ENCODE measurements at places on chromosomes 7 and 10.
A peak's percentile ranks its signal among the peaks of the same experiment; 100 is the strongest.

DNA sequence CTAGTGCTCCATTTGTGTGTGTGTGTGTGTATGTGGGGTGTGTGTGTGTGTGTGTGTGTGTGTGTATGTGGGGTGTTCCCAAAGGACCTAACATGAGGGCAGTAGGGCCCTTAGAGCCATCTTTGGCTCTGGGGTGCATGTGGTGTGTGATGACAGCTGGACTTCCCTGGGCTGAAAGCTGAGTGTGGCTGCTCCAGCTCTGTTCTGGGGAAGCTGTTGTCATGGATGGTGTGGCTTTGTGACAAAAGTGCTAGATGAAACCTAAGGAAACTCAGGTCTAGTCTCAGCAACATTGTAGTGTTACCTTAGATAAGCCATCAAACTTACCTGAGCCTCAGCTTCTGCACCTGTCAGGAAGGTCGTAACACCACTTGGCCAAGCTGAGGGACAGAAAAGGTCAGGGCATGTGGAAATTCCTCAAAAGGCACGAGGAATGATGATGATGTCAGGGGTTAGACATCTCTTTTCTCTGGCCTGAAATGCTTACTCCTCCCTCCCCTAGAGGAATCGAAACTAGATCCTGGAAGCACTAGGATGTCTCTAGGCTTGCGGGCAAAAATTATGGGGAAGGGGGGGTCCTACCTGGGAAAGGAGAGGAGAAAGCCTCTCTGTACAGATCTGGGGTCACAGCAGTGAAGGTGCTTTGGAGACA is 115.4 kb downstream of the RPS24 start:
- DNase-seq, result no peak

DNA sequence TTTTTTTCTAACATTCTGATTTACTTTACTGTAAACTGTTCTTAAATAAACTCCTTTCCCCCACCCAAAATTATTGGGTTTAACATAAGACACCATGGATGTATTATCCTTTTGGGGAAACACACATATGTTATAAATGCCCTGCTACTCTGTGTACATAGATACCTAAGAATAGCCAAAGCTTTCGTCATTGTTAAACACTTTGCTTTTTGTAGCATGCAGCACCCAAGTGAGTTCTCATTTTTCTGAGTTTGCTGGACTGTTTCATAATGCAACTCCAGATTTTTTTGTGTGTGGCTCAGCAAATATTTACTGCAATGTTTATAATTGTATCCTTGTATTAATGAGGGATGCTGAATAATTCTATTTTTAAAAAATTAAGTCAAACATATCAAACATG is 86.9 kb downstream of the VTI1A start:
- DNase-seq, result no peak

DNA sequence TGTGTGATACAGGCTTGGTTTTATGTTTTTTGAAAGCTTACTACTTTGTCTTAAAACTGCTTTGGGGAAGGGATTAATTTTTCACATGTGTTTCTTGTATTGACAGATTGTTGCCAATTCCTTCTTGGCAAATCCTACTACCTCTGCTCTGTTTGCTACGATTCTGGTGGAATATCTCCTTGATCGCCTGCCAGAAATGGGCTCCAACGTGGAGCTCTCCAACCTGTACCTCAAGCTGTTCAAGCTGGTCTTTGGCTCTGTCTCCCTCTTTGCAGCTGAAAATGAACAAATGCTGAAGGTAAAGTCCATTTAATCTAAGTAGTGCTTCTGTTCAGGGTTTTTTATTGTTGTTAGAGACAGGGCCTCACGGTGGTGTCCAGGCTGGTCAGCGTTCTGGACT is 33.6 kb downstream of the TRRAP start:
- DNase-seq, result no peak

DNA sequence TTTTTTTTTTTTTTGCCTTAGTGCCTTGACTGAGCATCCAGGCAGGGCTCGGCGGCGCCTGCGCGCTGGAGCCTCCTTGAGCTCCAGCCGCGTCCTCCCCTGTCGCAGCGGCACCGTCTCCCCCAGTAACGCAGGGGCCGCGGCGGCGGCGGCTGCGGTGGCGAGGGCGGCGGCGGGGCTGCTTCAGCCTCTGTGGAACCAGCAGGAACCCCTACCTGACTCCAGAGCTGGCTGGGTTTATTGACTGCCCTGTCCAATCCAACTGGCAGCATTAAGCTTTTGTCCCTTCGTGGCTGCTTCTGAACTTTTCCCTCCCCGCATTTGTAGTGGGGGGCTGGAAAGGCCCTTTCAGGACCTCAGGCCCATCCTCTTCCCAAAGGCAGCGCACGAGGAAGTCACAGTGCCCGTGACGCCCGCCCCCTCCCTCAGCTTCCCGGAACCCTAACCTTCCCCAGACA is at the start of gene GPR85:
TSS of gene GPR85 (minus strand) at position 397 of the 458 bp plus-strand sequence. CDS start 2,106 bp downstream, outside the sequence.
- peak; percentile 48 for DNase-seq

DNA sequence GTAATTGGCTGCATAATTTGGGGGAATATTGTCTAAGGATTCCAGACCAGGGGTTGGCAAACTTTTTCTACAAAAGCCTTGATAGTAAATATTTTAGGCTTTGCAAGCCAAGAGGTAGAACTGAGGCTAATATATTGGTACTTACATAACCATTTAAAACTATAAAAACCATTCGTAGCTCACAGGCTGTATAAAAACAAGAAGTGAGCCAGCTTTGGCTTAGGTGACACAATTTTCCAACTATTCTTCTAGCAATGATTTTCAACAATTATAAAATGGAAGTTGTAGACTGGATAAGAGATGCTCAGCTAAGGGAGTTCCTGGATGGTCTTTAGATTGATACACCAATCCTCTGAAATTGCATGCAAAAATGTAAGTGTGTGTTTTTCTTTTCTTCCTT is 1.4 kb downstream of the GPR141 start:
- DNase-seq, result no peak

DNA sequence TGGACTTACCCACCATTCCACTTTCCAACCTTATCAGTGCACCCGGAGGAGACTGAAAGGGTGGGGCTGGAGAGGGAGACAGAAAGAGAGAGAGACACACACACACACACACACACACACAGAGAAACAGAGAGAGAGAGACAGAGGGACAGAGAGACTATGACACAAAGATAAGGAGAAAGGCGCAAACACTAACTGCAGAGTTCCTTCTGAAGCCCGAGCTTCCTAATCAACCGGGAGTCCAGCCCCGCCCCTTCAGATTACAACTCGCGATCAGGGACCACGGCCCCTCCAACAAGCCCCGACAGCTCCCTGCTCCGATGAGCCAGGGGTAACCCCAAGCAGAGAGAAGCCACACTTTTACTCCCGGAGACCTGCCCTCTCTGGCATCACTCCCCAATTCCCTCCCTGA is 499 bp downstream of the GAL3ST4 start:
- peak; percentile 72 for DNase-seq

- no peak for DNase-seq
Measured at GRCh38 chr7:48506569-48506968, 335.3 kb downstream of the ABCA13 start.

- no peak for DNase-seq
Measured at GRCh38 chr10:971613-972012, 16.6 kb upstream of the GTPBP4 start.

- no peak for DNase-seq
Measured at GRCh38 chr7:12870219-12870618, 182.8 kb downstream of the ARL4A start.

DNA sequence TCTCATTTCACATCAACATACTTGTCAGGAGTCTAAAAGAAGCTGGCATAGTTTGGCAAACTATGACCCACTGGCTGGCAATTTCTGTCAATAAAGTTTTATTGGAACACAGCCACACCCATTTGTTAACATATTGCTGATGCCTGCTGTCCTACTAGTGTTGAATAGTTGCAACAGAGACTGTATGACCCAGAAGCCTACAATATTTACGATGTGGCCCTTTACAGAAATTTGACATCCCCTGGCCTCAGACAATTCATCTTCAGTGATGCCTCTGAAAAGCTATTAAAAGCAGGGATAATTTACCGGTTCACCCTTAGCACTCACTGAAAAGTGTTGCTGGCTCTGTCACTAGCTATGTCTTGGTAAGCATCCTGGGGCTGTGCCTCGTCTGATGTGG is 155.2 kb downstream of the ARID5B start:
- no peak for DNase-seq

GRCh38 chr7:12965767-12966166 is 278.3 kb downstream of the ARL4A start:
- DNase-seq, result no peak

DNA sequence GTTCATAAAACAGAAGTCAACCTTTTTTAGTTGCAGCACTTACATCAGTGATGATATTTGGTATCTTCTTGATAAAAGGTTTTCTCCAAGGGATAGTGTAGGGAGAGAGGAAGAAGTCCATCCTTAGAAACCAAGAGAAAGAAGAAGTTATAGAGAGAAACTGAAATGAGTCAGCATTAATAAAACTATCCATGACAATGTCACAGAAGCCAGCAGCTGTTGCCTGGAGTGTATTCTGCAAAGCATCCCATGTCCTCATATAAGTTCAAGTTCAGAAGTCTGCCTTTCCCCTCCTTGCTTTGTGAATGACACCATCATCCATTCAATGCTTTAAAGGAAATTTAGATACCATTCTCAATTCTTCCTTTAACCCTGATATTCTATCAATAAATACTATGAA is 14.4 kb upstream of the COL1A2 start:
- no peak for DNase-seq

DNA sequence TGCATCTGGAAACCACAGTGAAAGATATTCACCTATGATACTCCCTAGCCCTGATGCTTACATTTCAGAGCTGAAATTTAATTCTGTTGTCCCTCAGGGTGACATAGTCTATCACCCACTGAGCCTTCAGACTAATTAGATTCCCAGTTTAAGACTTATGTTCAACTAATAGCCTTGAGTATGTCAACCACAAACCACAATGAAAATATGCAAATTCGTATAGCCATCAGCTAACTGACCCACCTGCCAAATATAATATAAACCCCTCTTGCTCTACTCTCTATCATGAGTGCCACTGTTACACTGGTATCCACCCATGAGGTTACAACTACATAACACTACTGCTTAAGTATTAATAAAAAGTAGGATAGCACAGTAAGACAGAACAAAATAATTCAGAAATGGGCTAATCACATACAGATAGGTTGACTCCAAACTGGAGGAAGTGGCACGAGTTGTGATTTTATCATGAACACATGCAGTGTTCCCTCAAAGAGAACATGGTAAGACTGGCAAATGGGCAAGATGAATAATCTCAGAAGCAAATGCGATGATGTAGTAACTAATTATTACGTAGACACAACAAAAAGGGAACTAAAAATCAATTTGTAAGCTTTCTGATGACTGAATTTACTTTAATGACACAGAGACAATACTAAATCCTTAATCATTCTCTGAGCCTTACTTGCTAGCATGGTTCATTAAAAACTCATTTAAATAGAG is 290.6 kb downstream of the PARD3 start:
- DNase-seq, result no peak

DNA sequence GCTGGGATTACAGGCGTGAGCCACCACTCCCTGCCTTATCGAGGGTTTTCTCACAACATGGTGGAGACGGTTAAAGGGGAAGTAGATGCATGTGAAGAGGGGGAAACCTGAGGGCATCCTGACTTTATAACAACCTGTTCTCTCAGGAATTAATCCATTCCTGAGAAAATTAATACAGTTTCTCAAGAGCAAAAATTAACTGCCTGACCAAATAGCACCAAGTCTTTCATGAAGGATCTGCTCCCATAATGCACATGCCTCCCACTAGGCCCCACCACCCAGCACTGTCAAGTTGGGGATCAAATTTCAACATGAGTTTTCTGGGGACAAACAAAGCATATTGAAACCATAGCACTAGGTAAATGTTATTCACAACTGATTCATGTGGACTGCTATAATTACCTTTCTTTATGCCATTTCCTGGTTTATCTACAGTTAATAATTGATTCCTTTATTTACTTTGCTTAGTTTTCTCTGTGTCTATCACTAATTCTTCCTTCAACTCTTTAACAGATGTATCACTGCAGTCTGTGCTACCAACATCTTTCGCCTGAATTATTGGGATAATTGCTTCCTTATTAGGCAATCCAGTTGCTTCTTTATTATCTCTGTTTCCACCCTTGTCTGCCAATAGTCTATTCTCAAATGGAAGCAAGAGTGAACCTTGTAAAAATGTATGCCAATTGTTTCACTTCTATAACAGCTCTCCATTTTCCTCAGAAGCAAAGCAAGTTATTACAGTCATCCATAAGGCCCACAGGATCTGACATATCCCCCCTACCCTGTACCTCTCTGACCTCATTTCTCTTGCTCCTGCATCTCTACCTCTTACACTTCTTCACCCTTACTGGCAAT is 12.9 kb upstream of the MICU1 start:
- no peak for DNase-seq
